ENCODE measurements at places on chromosomes 2 and 18. TPM values are rescaled to one million over a fixed set of nuclear protein-coding genes. Genes with fewer than 3 reads are reported as not detected.

Gene PMAIP1
- 1.4 TPM for total RNA-seq

Gene FAM124B
- 0.12 TPM for total RNA-seq

Gene CAPN14
- total RNA-seq = 0.12 TPM

Gene MTA3
- 23.6 TPM for total RNA-seq

Gene EFR3B
- 3.0 TPM for total RNA-seq

Gene COLEC11
- total RNA-seq = 1.1 TPM

Gene UCN
- 0.30 TPM for total RNA-seq

Gene FLACC1
- total RNA-seq = 1.2 TPM

Gene DNAJC5G
- not detected for total RNA-seq

Gene TRIM43
- total RNA-seq = not detected

Gene B4GALT6
- total RNA-seq = 2.1 TPM

Gene XPO1
- 154 TPM for total RNA-seq

Gene MBD1
- total RNA-seq = 55.9 TPM

Gene TDRD15
- not detected for total RNA-seq

Gene TUBA4B
- total RNA-seq = not detected

Gene ABCG5
- not detected for total RNA-seq

Gene SULT1C4
- total RNA-seq = not detected

Gene ASB3
- total RNA-seq = 26.2 TPM

Gene CYS1
- 1.6 TPM for total RNA-seq

All from smooth muscle cell of the coronary artery (primary cell).